ENCODE measurements at places on chromosomes 11 and 22. TPM values are rescaled to one million over a fixed set of nuclear protein-coding genes. Genes with fewer than 3 reads are reported as not detected.

Gene GSTT2B
- total RNA-seq: 5.8 TPM

DNA sequence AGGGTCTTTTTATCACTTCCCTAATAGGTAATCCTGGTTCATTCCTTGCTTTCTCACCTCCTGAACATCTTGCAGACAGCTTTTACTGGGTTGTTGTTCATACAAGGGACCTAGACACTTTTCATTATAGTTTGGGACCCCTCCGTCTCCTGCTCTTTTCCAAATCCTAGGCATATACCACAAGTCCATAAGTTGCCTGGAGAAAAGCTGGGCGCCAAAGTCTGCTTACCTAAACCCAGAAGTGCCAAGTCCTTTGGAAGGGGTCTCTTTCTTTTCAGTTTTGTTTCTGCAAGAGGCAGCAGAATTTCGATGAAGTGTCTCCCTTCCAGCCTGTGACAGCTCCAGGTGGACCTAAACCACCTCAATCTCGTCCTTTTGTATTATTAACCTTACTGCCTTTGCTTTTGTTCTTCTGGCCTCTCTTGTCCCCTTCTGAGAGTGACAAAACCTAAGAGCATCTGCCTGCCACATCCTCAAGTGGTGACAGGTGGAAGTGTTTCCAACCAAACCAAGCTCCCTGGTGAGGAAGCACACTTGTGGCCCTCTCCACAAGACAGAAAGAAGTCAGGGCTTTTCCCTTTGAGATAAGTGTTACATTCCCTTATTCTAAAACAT lies 19.5 kb upstream of the P2RY6 start:
- no peaks in the 10 kb centered on the region for H3K36me3 ChIP-seq
- no peak for DNase-seq
- H3K27ac ChIP-seq: no peak overlapping the region

DNA sequence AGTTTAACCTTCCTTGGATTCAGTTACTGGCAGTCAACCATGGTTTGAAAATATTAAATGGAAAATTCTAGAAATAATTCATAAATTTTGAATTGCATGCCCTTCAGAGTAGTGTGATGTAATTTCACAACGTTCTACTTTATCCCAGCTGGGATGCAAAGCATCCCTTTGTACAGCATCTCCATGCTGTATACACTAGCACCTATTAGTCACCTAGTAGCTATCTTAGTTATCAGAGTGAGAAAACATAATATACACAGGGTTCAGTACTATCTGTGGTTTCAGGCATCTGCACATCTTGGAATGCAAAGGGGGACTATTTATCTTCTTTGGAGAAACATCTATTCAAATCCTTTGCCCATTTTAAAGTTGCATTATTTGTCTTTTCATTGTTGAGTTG lies 30.8 kb downstream of the CBL start:
- no peaks in the 10 kb centered on the region for H3K27me3 ChIP-seq
- DNase-seq: no peak
- H3K36me3 ChIP-seq: no peaks in the 10 kb centered on the region
- H3K27ac ChIP-seq: no peak overlapping the region

DNA sequence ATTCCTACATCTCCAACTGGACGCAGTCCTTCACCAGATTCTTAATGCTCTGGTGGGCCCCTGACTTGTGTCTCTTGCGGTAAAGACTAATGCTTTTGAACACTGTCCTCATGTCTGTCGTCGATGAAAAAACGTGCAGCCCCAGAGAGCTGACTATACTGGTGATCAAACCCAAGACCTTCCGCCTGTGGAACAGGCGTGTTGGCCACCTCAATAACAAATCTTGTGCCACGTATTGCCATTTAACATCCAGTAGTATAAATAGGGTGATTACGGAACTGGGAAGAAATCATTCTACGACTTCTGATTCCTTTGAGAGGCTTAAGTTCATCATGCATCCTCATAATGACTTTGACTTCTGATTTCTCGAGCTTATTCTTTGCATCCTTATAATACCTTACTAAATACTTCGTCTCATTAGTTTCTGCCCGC lies 45.6 kb downstream of the OR4D9 start:
- H3K36me3 ChIP-seq: no peaks in the 10 kb centered on the region
- no peak overlapping the region for H3K27ac ChIP-seq
- no peak for DNase-seq
- H3K4me3 ChIP-seq: no peak overlapping the region

Gene VSIG2
- total RNA-seq: 27.1 TPM

- DNase-seq: no peak
- H3K27me3 ChIP-seq: no peaks in the 10 kb centered on the region
- no peak overlapping the region for H3K4me3 ChIP-seq
- no peaks in the 10 kb centered on the region for H3K36me3 ChIP-seq
- no peak overlapping the region for H3K27ac ChIP-seq
- no peaks in the 10 kb centered on the region for H3K4me1 ChIP-seq
These were observed 44.3 kb downstream of the SCGB1A1 start for GRCh38 chr11:62463121-62463542.

DNA sequence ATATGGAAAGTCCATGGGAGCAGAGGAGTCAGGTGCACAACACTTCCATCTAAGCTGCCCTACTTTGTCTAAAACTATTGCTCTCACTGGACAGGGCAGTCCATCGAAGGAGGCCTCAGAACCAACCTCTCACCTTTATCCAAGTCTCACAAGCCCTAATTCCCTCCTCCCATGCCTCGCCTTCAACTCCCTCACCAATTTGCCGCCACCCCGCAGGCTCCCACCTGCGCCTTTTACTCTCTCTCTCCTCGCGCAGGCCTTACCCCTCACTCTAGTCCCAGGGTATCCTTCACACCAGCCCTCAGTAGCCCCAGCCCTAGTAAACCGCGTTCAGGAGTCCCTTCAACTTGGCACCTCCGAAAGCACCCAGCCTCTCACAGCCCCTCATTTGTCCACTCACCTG lies 451 bp downstream of the FHIP1B start:
- H3K36me3 ChIP-seq: no peaks in the 10 kb centered on the region
- H3K4me1 ChIP-seq: peaks cover 4% of the 10 kb centered on the region
- peak overlapping the region; percentile 72 for H3K27ac ChIP-seq

- H3K27ac ChIP-seq: no peak overlapping the region
- H3K36me3 ChIP-seq: no peaks in the 10 kb centered on the region
- H3K4me1 ChIP-seq: no peaks in the 10 kb centered on the region
- no peaks in the 10 kb centered on the region for H3K27me3 ChIP-seq
- H3K4me3 ChIP-seq: no peak overlapping the region
These were observed 67.6 kb upstream of the TENM4 start for GRCh38 chr11:79508461-79508860.

GRCh38 chr22:29663180-29663821 lies 56.5 kb upstream of the CABP7 start:
- H3K27me3 ChIP-seq: no peaks in the 10 kb centered on the region
- no peaks in the 10 kb centered on the region for H3K4me1 ChIP-seq
- no peak for DNase-seq

Gene TSGA10IP
- not detected for total RNA-seq

- H3K4me3 ChIP-seq: no peak overlapping the region
- H3K27ac ChIP-seq: no peak overlapping the region
- no peaks in the 10 kb centered on the region for H3K27me3 ChIP-seq
- DNase-seq: no peak
- no peaks in the 10 kb centered on the region for H3K36me3 ChIP-seq
These were observed 1264.0 kb upstream of the CNTN5 start for GRCh38 chr11:97756571-97757335.

DNA sequence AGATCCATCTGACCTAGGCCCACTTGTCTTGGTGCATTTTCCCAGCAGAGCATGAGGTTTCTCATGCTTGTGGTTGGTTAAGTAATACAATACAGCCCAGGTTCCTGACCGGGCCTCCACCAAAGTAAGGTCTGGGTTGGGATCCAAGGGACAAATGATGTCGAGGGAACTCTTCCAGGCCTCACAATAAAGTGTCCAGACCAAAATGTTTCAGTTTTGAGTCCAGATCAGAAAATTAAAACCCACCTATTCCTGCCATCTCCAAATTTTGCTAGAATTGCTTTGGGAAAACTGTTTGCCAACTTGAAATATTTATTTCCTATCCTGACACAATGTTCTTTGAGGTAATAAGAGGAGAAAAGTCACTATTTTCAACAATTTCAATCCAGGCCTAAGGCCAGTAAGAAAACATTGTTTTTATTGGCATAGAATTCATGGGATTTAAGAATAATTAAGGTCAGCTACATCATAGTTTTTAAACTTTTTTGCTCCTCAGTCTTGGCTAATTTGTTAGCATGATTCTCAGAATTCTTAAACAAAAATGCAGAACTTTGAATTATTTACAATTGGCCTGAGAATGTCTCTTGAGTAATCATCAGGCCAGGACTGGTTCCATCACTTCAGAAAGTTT lies 51.4 kb downstream of the ME3 start:
- H3K4me3 ChIP-seq: no peak overlapping the region
- H3K36me3 ChIP-seq: no peaks in the 10 kb centered on the region
- no peaks in the 10 kb centered on the region for H3K27me3 ChIP-seq

- H3K27ac ChIP-seq: no peak overlapping the region
- no peak for DNase-seq
- H3K36me3 ChIP-seq: no peaks in the 10 kb centered on the region
- H3K27me3 ChIP-seq: no peaks in the 10 kb centered on the region
These were observed 32.9 kb downstream of the PPM1F start for GRCh38 chr22:21919526-21920307.

- no peaks in the 10 kb centered on the region for H3K36me3 ChIP-seq
- H3K27me3 ChIP-seq: no peaks in the 10 kb centered on the region
- H3K27ac ChIP-seq: peak overlapping the region; percentile 43
- DNase-seq: no peak
- H3K4me1 ChIP-seq: peaks cover 2% of the 10 kb centered on the region
These were observed 530 bp downstream of the BBS1 start for GRCh38 chr11:66510990-66511339.

GRCh38 chr11:123653827-123654565 lies 428 bp downstream of the SCN3B start:
- DNase-seq: peak; percentile 61
- no peak overlapping the region for H3K27ac ChIP-seq
- no peaks in the 10 kb centered on the region for H3K36me3 ChIP-seq
- H3K4me3 ChIP-seq: peak overlapping the region; percentile 41
- H3K4me1 ChIP-seq: peaks cover 3% of the 10 kb centered on the region

GRCh38 chr11:86155200-86155844 lies 86.4 kb upstream of the PICALM start:
- H3K4me3 ChIP-seq: no peak overlapping the region
- no peak overlapping the region for H3K27ac ChIP-seq
- no peaks in the 10 kb centered on the region for H3K36me3 ChIP-seq
- no peaks in the 10 kb centered on the region for H3K27me3 ChIP-seq
- no peak for DNase-seq

Gene POU2AF2
- total RNA-seq: 1.6 TPM

- H3K27ac ChIP-seq: no peak overlapping the region
- H3K4me1 ChIP-seq: peaks cover 12% of the 10 kb centered on the region
- no peaks in the 10 kb centered on the region for H3K27me3 ChIP-seq
- no peak overlapping the region for H3K4me3 ChIP-seq
These were observed 5.7 kb downstream of the LTBP3 start for GRCh38 chr11:65552388-65552951.

Gene RIMBP3B
- 0.08 TPM for total RNA-seq

Gene IGSF22
- 1.0 TPM for total RNA-seq

DNA sequence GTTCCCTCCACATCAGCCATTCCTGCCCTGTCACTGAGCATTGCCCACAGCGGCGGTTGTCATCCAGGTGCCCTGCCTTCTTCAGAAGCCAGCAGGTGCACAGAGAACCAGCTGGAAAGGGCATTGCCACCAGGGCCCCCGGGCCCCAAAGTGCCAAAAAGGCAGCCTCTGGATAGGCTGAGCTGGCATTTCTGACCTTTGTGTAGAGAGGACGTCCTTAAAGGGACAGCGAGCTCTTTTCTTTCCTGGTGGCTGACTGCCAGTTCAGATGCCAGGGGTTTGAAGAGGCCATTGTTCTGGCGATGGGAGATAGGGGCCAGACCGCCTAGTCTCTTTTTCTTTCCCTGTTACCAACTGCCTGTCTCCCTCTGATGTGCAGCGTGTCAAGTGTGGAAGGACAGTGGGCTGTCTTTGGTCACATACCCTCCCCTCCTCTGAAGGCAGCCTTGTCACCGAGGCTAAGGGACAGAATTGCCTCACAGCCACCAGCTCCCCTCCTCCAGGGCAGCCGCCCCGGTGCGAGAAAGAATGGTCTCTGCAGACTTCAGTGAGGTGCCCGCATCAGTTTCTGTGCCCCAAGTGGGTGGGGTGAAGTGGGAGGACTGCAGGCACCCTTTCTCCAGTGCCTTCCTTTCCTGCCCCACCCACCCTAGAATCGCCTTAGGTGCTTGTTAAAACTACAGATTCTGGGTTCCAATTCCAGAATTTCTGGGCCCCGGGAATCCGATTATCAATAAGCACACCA lies 109.6 kb downstream of the SCN3B start:
- no peaks in the 10 kb centered on the region for H3K27me3 ChIP-seq
- H3K27ac ChIP-seq: no peak overlapping the region
- H3K4me1 ChIP-seq: peaks cover 5% of the 10 kb centered on the region
- DNase-seq: no peak

GRCh38 chr11:82365351-82365750 lies 368.3 kb downstream of the FAM181B start:
- no peaks in the 10 kb centered on the region for H3K27me3 ChIP-seq
- H3K27ac ChIP-seq: no peak overlapping the region
- H3K4me3 ChIP-seq: no peak overlapping the region
- no peaks in the 10 kb centered on the region for H3K4me1 ChIP-seq
- no peaks in the 10 kb centered on the region for H3K36me3 ChIP-seq

GRCh38 chr11:3022982-3023381 lies 30.9 kb upstream of the NAP1L4 start:
- no peaks in the 10 kb centered on the region for H3K27me3 ChIP-seq
- no peaks in the 10 kb centered on the region for H3K36me3 ChIP-seq
- H3K4me3 ChIP-seq: no peak overlapping the region
- DNase-seq: no peak
- H3K27ac ChIP-seq: no peak overlapping the region

Gene HOATZ
- total RNA-seq: 2.1 TPM

Gene MOGAT2
- not detected for total RNA-seq

DNA sequence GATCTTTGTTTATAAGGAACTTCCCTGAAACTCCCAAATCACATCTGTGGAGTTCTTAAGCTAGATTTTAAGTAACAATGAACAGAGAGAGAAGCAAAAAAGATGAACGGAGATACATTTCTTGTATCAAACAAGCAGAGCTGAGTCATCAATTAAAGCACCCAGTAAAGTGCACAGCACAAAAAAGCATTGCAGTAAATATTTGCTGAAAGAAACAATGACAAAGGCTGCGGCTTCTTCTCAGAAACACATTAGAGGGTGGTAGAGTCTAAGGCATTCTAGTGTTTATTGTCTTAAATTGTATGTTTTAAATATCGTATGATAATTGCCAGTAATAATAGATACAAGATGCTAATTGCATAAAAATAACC lies 941.6 kb upstream of the CHORDC1 start:
- H3K36me3 ChIP-seq: no peaks in the 10 kb centered on the region
- no peak overlapping the region for H3K27ac ChIP-seq
- no peak for DNase-seq
- H3K27me3 ChIP-seq: no peaks in the 10 kb centered on the region
- no peak overlapping the region for H3K4me3 ChIP-seq
- H3K4me1 ChIP-seq: peaks cover 7% of the 10 kb centered on the region

Gene ARHGAP1
- 26.7 TPM for total RNA-seq

Gene SLC22A8
- total RNA-seq: 0.18 TPM

DNA sequence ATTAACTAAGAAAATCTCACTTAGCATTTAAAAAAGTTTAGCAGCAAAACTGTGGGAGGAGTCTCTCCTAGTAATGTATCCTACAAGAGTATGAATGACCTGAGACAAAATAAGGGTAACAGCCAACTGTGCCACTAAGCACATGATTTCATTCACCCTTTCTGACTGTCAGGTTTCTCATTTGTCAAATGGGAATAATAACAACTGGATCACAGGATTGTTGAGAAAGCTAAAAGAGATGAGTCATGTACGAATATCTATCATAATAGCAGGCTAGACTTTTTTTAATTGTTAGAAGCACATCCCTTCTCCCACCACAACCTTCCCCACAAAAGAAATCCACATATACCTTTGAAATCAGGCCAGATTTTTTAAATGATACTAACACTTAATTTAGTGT lies 39.5 kb downstream of the MTMR2 start:
- no peak overlapping the region for H3K27ac ChIP-seq
- DNase-seq: no peak
- H3K4me3 ChIP-seq: no peak overlapping the region

Measured in ovary (tissue), 10 donors.